Stimulated activated CD8-positive, alpha-beta memory T cell treated with anti-CD3 and anti-CD28 coated beads, Interleukin-12 subunit alpha, Interleukin-12 subunit beta, amount 100 ng/mL, for 1 hour (primary cell): ENCODE measurements at places on chromosomes 11 and 22.

GRCh38 chr11:17724020-17724908 is 4.9 kb downstream of the MYOD1 start:
- no peak for DNase-seq

DNA sequence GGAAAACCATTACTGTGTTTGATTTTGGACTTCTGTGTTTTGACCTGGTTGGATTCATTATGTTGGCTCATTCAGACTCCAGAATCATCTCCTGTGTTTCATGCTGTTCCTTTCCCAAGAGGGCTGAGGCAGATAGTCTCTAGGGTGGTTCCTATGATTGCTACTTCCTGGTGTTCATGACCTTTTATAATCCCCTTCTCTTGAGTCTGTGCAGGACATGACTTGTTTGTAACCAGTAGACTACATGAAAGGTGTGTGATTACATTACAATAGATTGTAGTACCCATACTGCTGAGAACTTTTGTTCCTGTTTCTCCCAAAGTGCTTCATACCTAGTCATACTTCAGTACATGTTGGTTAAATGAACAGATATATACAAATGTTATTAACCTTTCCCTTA is 700.6 kb downstream of the METTL15 start:
- DNase-seq: no peak

GRCh38 chr11:36147491-36147890 is 141.7 kb downstream of the COMMD9 start:
- DNase-seq: no peak

DNA sequence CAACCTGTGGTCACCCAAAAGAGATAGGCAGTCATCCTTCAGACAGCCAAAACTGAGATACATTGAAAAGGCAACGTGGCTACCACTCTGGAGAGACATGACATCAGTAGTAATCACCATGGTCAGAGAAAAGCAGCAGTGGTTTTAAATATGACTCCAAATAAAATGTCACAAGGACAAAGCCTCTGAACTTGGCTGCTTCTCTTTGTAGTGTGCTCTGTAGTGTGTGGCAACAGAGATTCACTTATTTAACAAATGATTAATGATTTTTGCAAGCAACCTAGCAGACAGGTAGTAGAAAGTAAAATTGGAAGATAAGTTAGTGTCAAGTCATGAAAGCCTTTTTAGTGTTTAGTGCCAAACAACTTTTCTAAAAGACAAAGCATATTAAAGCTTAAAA is 63.5 kb downstream of the PAX6 start:
- DNase-seq: no peak

DNA sequence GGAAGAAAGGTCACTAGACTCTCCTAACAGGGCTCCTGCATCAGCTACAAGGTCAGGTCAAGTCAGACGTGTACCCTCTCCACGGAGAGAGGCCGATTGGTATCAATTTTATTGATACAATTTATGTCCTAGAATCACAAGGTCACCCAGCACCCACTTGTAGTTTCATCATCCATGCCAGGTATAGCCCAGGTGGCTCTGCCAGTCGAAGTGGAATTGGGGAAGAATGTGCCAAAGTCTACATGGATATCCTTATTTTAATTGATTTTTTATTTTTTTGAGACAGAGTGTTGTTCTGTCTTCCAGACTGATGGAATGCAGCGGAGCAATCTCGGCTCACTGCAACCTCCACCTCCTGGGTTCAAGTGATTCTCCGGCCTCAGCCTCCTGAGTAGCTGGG is 334.1 kb downstream of the SHANK2 start:
- no peak for DNase-seq

GRCh38 chr22:43867839-43868635 is 5.7 kb upstream of the SULT4A1 start:
- DNase-seq: no peak

- no peak for DNase-seq
These were observed 358.7 kb upstream of the PDGFD start for GRCh38 chr11:104522650-104523049.

- DNase-seq: no peak
These were observed 166.0 kb downstream of the TENM4 start for GRCh38 chr11:79274636-79275331.

DNA sequence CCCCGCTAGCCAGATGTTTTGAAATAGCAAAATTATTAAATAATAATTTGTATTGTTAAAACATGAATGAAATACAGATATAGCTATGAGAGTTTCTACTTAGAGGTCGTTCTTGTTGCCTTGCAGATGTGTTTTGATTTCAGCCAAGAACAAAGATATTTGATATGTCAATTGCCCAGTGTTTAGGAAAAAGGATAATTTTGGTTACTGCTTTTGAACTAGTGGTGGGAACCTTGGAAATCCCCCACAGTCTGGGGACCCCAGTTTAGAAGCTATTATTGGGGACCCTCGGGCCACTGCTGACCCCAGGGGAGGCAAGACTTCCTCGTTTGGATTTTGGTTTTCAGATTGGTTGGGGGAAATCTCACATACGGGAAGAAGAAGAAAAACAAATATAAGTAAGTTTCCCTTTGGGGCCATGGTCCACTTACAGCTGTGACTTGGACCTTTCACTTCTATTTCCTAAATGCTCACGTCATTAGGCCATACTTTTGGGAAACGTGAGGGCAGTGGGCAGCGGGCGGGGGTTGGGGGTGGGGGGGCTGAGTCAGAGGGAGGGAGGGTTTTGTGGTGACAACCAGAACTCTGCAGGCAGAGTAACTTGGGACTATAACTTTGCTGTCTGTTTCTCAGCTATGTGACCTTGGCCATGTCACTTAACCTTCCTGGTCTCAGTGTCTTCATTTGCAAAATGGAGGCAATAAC is 37.0 kb downstream of the LDLRAD3 start:
- DNase-seq: no peak

- no peak for DNase-seq
These were observed 31.8 kb downstream of the FAM118A start for GRCh38 chr22:45341498-45341897.

- DNase-seq: no peak
These were observed 2.7 kb downstream of the MUC5B start for GRCh38 chr11:1225386-1226225.

GRCh38 chr11:30424321-30424720 is 101.4 kb downstream of the ARL14EP start:
- no peak for DNase-seq

GRCh38 chr11:210803-211180 is 3.3 kb downstream of the RIC8A start:
- no peak for DNase-seq

DNA sequence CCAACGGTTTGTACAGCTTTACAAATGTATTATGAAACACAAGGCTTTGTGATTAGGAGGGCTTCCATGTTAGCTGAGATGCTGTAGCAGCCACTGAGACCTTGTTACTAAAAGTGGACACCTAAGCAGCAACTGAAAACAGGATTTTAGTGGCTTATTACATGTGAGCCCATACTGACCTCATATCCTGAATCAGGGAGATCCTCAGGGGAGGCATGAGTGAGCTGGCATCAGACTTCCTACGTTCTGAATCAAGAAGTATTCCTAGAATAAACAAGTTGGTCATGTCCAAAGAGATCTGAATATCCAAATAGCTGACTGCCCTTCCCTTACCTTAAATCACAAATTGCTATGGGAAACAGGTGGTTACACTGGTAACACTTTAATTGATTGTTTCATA is 59.1 kb upstream of the SCUBE2 start:
- DNase-seq: no peak

GRCh38 chr22:47602732-47603131 is 840.3 kb downstream of the TBC1D22A start:
- DNase-seq: no peak

DNA sequence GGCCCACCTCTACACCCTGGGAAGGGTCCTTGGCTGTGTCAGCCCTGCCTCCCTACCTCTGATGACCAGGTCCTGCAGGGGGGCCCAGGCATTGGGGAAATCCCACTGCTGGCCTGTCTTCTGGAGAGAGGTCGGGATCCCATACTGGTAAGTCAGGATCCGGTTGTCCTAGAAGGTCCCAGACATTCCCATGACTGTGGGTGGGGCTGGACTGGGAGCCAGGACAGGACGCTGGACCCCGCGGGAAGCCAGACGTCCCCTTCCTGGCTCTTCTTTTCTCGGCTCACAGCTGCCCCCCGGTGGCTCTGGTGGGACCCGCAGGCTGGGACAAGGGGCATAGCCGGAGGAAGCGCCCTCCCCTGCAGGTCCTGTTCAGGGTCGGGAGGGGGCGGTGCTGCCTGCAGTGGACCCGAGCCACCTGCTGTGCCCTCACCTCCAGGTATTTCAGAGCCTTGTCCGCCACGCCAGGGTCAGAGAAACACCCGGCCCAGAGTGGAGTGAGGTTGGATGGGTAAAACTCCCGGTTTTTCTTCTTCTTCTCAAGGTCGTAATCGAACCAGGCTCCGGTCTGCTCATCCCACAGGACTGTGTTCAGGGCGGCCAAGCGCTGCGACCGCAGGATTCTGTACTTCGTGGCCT is 20.0 kb downstream of the TREH start:
- peak; percentile 75 for DNase-seq

DNA sequence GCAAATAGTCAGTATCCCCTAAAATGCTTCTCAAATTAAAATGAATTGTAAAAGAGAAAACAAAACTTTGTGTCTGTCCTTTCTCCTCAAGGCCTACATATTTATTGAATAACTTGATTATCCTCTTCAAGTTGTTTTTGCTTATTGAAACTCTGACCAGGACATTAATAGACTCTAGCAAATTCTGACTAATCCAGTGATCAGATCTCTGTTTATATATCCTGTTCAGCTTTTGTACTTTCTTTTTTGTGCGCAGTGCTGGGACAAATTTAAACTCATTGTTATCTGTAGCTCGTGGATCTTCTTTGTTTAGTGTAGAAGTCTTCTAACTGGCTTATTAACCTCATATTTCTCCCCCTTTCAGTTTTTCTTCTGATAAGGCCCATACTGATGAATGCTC is 139.9 kb upstream of the SORL1-AS1 start:
- no peak for DNase-seq
